ENCODE measurements at places on chromosomes 5 and 9.
A peak's percentile ranks its signal among the peaks of the same experiment; 100 is the strongest.

DNA sequence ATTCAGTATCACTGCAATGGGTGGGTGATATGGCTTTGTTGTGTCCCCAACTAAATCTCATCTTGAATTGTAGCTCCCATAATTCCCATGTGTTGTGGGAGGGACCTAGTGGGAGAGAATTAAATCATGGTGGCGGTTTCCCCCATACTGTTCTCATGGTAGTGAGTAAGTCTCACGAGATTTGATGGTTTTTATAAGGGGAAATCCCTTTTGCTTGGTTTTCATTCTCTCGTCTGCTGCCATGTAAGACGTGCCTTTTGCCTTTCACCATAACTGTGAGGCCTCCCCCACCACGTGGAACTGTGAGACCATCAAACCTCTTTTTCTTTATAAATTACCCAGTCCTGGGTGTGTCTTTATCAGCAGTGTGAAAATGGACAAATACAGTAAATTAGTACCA, 9.5 kb upstream of the NANS start:
- no peak for DNase-seq

GRCh38 chr5:149550594-149551226, 529 bp downstream of the CSNK1A1 start:
- no peak for DNase-seq

DNA sequence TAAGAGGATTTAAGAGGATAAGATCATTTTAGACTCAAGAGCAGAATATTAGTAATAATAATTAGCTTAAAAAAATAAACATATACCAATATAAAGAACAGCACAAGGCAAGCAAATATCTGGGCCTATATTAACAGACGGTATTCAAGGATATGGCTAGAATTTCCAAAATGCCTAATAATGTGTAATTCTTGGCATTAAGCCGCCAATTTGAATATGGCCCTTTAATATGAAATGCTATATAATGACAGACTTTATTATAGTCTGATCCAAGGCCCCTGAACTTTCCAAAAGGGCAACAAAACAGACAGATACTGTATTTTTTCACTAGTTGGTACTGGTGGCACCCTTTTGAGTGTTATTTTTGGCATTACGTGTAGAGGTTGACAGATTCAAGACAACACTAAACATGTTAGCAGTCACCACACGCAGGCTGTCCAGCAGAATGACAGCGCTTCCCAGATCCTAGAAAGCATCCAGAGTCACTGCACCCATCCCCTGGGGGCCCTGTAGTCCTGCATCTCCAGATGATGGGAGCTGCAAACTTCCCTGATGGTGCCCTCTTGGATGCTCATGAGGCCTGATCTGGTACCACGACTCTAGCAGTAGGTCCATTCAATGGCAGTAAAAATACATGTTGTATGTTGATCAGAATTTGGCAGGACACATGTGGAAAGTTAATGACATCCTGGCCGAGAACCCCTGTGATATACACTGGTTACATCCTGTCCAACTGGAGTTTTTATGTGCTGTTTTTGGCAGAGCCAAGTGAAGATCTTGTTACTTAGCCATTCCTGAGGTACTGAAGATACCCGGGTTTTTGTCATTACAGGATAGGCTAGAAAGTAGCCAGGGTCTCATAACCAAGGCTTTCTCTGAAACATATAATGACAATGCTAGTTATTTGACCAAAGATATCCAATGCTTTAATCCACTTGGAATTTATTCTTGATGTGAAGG, 1.7 kb upstream of the ABL1 start:
- DNase-seq = no peak

DNA sequence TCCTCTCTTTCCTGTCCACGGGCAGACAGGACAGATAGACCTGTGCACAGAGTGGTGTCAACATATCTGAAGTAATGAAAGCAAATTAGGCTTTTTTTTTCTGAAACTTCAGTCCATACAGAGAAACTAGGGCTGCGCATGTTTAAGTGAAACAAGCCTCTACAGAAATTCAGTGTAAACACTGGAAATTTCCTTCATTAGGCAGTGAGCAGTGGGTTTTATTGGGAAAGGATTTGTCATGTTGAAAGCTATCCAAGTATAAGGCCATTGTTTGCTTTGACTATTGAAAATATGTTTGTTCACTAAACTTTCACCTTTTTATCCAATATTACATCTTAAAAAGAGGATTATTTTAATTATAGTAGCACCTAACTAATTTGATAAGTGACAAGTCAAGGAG, 161.2 kb downstream of the AOPEP start:
- DNase-seq = no peak

DNA sequence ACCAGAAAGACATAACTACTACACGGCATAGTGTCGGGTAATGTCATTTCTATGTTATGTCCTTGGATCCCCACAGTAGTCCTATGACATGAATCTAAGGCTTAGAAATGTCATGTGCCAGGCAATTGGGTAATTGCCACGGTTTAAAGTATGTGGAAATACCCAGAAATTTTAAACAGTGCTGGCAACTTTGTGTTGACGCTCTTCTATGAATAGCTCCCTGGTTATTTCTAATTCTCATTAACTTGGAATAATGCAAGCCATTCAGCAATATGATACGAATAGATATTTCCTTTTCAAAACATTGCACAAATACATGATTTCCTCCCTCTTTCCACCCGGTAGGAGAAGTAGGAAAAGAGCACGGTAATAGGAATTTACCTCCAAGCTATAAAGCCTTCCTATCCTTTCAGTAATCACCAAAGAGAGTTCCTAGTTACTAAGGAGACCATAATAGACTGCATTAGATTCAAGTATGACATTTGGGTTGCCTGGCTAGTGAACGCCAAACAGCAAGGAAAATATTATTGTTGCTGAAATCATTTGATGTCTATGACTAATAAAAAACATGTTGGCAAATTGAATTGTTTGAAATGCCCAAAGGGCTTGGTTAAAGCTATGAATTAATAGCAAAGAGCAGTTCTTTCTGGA, 168.4 kb downstream of the CCDC192 start:
- DNase-seq = no peak

GRCh38 chr9:6978591-6978990, 220.8 kb downstream of the KDM4C start:
- no peak for DNase-seq

GRCh38 chr5:145489516-145489915, 345.6 kb downstream of the PRELID2 start:
- no peak for DNase-seq

GRCh38 chr5:134794082-134794481, 35.5 kb downstream of the DDX46 start:
- no peak for DNase-seq

DNA sequence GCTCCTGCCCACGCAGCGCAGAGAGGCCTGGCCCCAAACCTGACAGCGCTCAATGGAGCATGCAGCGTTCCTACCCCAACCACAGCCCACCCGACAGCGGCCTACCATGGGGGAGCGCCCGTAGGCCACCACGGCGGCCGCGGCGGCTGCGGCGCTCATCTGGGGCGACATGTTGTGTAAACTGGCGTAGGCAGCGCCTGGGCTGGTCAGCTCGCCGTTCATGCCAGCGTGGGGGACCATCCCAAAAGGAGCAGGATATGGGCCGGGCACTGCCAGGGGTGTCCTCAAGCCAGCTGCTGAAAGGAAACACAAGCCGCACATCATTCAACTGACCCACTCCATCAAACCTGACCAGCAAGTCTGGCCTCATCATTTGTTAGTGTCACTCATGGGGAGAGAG, 77.7 kb downstream of the TLE1 start:
- no peak for DNase-seq

GRCh38 chr5:109484597-109484996, 74.8 kb upstream of the PJA2 start:
- no peak for DNase-seq

GRCh38 chr5:93580927-93581445, at the start of gene NR2F1-AS1:
TSS of gene NR2F1-AS1 (minus strand) at chr5:93581219.
- no peak for DNase-seq

GRCh38 chr5:16492398-16493140, 27.0 kb upstream of the ZNF622 start:
- DNase-seq = no peak

GRCh38 chr5:50667653-50668595, 1.5 kb downstream of the PARP8 start:
- no peak for DNase-seq

DNA sequence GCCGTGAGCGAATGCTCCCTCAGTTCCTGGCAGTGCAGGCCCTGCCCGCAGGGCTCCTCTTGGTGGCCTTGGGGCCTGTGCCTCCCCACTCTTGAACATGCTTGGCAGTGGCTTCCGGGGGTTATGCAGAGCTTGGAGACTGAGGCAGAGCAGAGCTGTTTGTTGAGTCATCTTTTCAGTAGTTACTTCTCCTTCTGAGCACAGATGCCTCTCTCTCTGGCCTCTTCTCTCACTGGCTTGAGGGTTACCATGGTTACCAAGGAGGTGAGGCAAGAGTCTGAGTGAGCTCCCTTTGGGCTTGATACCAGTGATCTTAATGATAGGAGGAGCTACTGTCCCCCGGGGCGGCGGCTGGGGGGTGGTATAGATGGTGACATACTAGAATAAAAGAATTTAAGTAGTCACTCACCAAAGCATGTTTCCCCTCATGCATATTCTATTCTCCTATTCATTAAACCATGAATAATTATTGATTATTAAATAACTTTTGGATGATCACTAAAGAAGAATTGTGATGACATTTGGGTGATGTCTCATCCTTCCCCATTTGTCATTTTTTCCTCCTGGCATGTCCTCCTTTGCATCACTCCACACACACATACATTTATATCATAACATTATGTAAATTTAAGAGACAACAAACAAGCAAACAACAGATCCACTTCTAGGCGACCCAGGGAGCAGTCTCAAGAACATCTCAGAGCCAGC, 111.1 kb downstream of the ARHGAP26 start:
- peak; percentile 59 for DNase-seq

DNA sequence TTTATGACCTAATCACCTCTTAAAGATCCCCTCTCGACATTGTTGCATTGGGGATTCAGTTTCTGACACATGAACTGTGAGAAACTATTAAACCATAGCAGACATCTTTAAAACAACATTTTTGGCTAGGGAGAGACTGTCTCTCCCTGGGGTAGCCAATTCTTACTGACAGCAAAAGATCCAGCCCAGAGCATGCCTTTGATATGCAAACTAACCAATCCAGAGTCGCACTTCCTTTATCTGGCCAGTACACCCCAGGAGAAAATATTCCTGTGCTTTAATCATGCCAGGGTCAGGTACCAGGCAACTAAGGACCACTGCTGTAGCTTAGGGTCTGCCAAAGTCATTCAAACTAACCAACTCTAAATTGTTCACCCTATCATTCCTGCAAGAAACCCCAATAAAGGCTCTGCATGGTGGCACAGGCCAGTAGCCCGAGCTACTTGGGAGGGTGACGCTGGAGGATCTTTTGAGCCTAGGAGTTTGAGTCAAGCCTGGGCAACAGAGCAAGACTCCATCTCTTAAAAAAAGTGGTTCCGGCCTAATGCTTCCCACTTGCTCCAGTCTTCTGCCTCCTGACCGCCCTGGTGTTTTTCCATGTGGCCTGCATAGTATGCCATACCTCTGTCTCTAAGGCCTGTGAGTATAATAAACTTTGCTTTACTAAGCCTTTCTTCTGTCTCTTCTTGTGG, 62.3 kb upstream of the DAPK1 start:
- DNase-seq = no peak

GRCh38 chr9:14323083-14323971, 9.4 kb upstream of the NFIB start:
- no peak for DNase-seq

DNA sequence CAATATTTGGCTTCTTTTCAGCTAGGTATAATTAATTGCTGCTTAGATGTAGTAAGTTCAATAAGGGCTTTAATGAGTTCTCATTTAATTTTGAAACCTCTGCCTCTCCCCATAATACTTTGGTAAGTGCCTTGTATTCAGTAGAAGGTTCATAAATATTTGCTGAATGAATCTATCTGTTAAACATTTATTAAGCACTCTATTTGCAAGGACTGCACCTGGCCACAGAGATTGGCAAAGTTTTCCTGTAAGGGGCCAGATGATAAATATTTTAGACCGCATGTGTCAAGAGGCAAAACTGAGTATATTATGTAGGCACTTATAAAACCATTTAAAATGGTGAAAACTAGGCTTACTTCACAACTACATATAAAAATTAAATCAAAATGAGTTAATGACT, 19.0 kb upstream of the GNA14 start:
- no peak for DNase-seq

GRCh38 chr5:67050125-67050524, 146.5 kb downstream of the CD180 start:
- no peak for DNase-seq

Measured in GDM1 (cell line).